ENCODE measurements at places on chromosomes 6 and 20.

DNA sequence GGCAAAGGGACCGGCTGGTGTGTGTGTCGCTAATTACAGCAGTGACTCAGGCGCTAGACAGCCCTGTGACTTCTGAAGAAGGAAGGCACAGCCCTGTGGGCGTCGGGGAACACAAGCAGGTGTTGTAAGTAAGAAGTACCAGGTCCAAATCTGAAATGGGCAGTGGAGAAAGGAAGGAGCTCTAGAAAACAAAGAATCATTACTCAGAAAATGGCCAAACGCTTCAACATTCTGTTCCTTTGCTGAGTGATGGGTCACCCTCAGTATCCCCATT lies 106.8 kb downstream of the PXDC1 start:
- DNase-seq = no peak

DNA sequence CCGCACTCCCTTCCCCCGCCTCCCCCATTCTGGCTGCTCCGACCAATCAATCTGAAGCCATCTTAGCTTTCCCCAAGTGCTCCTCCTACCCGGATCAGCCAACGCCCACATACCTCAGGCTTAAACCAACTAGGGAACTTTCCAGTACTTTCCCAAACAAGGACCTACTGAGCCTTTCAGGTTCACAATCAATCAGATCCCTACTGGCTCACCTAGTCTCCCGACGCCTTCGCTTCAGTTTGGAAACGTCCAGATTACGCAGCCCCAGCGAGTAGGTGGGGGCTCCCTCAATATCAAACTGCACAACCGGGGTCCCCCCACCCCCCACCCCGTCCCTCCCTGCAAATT lies 432 bp downstream of the HSPA1L start:
- peak; percentile 99 for DNase-seq

- DNase-seq = no peak
These were observed 265.0 kb downstream of the MMUT start for GRCh38 chr6:49198015-49198414.

- peak; percentile 39 for DNase-seq
These were observed 295.1 kb upstream of the CDYL start for GRCh38 chr6:4480788-4481735.
